ENCODE measurements at places on chromosomes 1 and 21.

DNA sequence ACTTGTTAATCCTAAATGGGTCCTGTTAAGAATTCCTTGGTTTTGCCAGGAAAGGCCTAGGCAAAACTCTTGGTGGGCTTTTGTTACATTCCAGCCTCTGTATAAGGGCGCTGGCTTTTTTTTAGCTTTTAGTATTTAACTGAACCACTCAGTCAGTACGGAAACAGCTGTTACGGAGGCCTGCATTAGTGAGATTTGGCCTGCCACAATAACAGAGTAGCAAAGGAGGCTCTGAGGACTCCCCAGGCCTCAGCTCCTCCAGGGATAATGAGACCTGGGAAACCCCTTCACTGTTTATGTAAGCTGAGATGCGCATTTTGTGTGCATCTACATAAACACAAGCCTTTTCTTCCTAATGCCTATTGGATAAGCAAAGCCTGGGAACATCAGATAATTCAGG is 210.2 kb downstream of the APP start:
- no peak for DNase-seq

GRCh38 chr1:55926906-55927471 is 652.4 kb downstream of the PLPP3 start:
- no peak for DNase-seq

DNA sequence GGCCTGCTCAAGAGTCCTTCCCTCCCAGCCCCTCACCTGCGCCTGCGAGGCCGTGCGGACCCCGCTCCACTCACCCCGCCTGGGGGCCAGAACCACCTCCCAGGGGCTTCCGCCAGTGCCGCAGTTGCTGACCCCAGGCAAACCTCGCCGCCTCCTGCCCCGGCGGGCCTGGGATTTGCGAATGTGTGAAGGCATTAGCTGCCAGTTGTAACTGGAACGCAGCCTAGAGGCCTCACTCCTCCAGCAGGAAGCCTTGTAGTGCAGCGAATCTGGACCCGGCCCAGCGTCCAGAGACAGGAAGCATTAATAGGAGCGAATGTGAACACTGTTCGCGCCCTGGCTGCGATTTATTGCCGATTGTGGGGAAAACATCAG is 140.9 kb upstream of the ARHGEF16 start:
- DNase-seq = no peak

DNA sequence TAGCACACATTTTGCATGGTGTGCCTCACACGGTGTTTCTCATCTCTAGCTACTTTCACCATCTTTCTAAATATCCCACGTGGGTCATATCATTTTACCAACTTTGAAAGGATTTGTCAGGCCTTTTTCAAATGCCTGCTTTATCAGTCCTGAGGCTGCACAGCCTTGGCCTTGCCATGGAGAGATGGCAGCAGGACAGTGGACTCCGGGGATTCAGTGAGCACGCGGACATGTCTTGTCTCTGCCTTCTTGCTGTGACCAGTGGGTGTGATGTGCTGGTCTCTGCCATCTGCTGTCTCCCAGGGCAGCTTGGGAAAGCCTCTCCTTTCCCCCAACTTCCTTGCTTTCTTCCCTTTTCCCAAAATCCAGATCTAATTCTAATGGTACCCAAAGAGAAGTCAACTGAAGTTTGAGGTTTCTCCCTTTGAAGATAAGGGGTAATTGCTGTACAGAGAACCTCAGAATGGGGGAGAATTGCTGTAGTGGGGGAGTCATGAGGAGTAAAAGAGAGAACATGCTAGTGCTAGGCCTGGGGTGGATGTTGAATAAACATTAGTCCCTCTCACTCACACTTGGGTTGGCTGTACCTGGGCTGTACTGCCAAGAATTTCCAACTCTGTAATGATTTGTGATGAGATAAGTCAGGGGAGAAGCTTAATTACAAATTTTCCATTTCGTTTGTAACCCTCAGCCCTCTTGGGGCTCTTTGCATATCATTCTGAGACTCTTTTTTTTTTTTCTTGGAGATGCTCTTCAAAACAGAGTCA is 99.5 kb downstream of the GALNT2 start:
- no peak for DNase-seq

DNA sequence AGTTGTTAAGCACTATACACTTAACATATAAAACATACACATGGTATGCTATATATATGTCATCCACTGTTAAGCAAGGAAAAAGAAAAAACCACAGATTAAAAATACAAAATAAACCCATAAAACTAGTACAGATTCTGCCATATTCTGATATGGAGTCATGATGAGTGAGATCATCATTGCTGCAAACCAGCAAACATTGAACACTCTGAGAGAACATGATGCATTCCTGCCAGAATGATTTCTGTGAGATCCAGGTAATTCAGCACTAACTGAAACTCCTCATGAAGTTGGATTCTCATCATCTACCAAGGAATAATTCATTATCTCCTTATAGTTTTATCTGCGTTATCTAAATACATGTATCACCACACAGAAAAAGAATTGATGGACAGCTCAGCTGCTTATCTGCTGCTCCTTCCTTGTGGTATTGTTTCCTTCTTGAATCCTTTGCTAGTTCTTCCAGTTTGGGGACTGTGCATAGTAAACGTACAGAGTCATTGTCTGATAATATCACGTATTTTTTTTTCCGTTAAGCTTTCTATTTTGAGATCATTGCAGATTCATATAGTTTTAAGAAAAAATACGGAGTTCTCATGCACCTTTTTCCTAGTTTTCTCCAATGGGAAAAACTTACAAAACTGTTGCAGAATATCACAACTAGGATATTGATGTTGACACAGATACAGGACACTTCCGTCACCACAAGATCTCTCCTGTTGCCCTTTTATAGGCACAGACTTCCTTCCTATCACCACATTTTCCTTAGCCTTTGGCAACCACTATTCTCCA is 9.3 kb downstream of the RAB4A start:
- no peak for DNase-seq

- DNase-seq = no peak
Measured at GRCh38 chr1:59249396-59250137, 47.3 kb upstream of the FGGY start.

DNA sequence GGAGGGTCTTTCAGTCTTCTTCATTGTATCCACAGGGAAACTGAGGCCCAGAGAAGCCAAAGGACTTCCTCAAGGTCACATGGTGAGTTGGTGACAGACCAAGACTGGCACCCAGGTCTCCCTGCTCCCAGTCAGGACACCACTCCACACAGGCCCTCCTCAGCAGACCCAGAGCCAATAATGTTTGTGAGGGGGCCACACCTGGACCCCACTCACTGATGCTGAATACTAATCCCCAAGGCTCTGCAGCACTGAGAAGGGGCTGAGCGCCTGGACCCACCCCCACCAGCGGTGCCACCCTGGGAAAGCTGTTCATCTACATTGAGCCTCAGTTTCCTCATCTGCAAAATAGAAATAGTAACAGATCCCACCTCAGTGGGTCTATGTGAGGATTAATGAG is 79.5 kb downstream of the GLIS1 start:
- DNase-seq = no peak

DNA sequence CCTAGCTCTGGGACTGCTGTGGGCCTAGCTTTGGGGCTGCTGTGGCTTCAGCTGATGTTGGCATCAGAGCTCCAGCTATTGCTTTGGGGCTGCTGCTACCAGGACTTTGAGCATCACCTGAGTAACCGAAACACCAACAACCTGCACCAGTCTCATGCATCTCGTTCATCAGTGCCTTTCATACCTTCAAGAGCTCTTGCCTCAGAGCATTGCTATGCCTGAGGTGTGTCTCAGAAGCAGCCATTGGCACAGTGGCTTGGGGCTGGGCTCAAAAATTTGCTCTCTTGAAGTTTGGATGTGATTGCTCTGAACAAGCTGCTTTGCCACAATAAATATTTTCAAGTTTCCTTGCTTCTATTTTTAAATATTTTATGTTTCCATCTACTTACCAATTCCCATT is 6.7 kb upstream of the LCE2D start:
- DNase-seq = no peak

- no peak for DNase-seq
Measured at GRCh38 chr1:116674751-116675150, 7.2 kb upstream of the IGSF3 start.

- no peak for DNase-seq
Measured at GRCh38 chr1:92184632-92185031, 33.1 kb upstream of the C1orf146 start.

DNA sequence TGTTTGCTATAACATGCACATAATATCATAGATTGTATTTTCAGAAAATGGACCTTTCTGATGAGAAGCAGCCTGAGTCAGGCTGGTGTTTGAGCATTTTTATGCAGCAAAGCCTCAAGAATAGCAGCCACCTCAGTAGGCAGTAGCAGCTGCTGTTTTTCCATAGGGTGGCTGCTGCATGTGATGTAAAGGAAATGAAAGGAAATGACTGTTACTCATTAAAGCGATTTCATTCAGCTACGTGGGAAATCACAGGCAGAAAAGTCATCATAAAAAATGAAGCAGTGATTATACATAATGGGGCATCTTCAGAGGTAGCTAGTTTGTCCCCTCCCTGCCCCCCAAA is 110.4 kb downstream of the PATJ start:
- no peak for DNase-seq

DNA sequence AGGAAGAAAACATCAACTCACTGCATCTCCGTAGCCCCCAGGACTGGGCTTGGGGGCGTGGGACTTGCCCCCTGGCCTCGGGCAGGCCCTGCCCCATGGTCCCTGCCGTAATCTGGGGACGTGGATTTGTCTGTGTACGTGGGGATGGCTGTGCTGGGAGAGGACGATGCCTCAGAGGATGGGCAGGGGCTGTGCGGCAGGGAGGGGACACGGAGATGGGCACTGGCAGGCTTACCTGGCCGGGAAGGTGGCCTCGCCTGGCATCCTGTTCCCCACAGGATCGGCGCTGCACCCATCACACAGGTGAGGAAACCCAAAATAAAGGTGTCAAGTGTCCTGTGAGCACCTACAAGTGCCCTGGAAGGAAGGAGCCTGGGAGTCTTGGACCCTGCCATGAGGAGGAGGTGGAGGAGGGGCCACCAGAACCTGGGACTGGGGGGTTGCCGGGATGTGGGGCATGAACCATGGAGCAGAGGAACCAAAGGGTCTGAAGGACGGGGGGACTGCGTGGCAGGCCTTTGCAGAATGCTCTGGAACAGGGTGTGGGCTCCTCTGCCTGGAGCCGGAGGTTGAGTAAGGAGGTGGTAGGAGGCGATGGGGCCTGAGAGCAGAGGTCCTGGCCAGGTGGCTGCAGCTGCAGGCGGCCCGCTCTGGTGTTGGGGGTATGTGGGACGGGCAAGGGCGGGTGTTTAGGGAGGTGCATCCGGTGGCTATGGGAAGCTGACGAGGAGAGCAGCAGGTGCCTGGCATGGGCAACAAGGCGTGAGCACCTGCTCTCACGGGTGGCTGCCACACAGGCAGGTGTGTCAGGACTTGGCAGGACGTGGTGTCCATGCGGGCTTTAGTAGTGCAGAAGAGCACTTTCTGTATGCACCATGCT is 27.8 kb upstream of the LRRC3 start:
- no peak for DNase-seq

GRCh38 chr1:156553860-156554485 is 18.4 kb downstream of the IQGAP3 start:
- DNase-seq = no peak

GRCh38 chr1:18230840-18231239 is 123.2 kb downstream of the IGSF21 start:
- no peak for DNase-seq

DNA sequence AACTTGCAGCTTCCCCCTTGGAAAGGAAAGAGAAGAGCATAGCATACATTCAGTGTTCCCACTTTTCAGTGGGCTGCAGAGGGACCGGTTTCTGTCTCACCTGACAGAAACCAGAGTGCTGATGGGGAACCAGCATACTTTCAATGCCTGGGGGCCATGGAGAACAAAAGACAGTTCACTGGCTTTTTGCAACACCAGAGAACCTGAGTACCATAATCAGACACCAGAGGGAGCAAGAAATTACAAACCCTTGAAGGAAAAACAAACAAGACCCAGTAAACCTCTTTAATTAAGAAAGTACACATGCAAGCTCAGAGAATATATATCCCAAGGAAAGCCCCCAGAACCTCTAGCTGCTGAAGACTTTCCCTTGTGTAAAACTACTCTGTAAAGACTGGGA is 51.1 kb downstream of the CSMD2 start:
- no peak for DNase-seq

- DNase-seq = no peak
Measured at GRCh38 chr1:152000964-152001630, 7.4 kb upstream of the S100A10 start.

- no peak for DNase-seq
Measured at GRCh38 chr1:91761295-91761721, 124.6 kb downstream of the TGFBR3 start.

DNA sequence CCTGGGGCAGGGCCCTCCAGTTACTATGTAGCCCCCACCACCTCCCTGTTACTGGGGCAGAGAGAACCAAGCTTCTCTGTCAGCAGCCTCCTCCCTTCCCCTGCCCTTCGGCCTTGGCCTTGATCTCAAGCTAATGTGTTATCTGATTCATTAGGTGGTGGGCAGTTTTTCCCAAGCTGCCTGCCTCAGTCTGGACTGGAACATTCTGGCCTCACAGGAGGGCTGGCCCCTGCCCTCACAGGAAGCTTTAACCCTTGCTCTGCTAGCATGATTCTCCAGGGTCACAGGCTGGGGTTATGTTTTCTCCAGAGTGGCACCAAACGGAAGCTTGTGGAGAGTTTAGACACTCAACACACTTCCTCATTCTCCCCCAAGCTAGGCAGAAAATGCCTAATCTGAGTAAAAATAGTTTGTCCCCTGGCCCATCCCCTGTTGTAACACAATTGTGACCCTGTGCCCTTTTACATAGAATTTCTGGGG is 37.2 kb upstream of the SLC6A9 start:
- DNase-seq = no peak

DNA sequence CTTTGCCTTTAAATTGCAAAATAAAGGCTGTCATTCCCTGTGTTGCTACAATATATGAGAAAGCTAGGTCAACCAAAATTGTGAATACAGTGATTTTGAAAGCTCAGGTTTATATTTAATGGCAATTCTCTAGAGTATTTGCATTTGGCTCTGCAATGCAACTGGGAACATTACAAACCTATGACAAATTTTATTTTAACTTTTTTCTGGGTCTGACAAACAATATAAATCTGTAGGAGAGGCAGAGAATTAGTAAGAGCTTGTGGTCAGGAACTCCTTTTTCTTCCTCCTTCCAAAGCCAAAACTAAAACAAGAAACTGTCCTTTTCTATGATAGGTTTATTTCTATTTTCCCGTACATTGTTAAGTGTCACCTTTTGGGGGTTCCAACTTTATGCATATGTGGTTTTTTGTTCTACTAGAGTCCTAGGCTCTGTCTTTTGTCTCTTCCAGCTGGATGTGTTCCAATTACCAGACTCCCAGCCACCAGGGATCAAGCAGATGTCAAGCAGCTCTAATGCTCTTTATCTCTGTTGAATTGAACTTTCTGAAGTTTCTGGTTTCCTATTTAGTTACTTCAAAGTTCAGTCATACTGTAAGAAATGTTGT is 106.9 kb downstream of the ASH1L start:
- no peak for DNase-seq

GRCh38 chr1:67189953-67190352 is 23.7 kb downstream of the IL23R start:
- DNase-seq = no peak

GRCh38 chr1:234197839-234198238 is 175.4 kb upstream of the COA6 start:
- DNase-seq = no peak

- peak; percentile 47 for DNase-seq
Measured at GRCh38 chr1:154747740-154748404, 122.2 kb downstream of the KCNN3 start.

GRCh38 chr1:86356247-86356646 is 39.9 kb downstream of the ODF2L start:
- no peak for DNase-seq

- peak; percentile 41 for DNase-seq
Measured at GRCh38 chr21:27700974-27701614, 734.2 kb upstream of the ADAMTS5 start.

All from activated CD4-positive, alpha-beta T cell treated with anti-CD3 and anti-CD28 coated beads, Interleukin-2, amount 50 U/mL, for 1 hour (primary cell).